Naive thymus-derived CD8-positive, alpha-beta T cell (primary cell): ENCODE measurements at places on chromosomes 7 and 10. TPM values are rescaled to one million over a fixed set of nuclear protein-coding genes. Genes with fewer than 3 reads are reported as not detected.

SFTPA1 gene
- total RNA-seq: not detected

UNCX gene
- total RNA-seq: not detected

SSMEM1 gene
- total RNA-seq: not detected

NEBL gene
- total RNA-seq: 0.26 TPM

MXI1 gene
- total RNA-seq: 36.9 TPM

SDHAF3 gene
- 20.2 TPM for total RNA-seq

NACAD gene
- total RNA-seq: 0.16 TPM

CREB3L2 gene
- total RNA-seq: 12.8 TPM

- DNase-seq: no peak
- no peak overlapping the region for H3K27ac ChIP-seq
- H3K4me1 ChIP-seq: no peaks in the 10 kb centered on the region
- no peak overlapping the region for H3K4me3 ChIP-seq
- H3K27me3 ChIP-seq: peaks cover 26% of the 10 kb centered on the region
- H3K36me3 ChIP-seq: no peaks in the 10 kb centered on the region
These were observed 10.6 kb downstream of the OR2F1 start for GRCh38 chr7:143965280-143965679.

- peak overlapping the region; percentile 97 for H3K27ac ChIP-seq
- H3K4me1 ChIP-seq: peaks cover 45% of the 10 kb centered on the region
- H3K4me3 ChIP-seq: peak overlapping the region; percentile 98
- H3K36me3 ChIP-seq: no peaks in the 10 kb centered on the region
These were observed 557 bp upstream of the TAX1BP1 start for GRCh38 chr7:27739301-27739908.

GRCh38 chr7:20539201-20539600, 76.3 kb upstream of the ABCB5 start:
- no peaks in the 10 kb centered on the region for H3K4me1 ChIP-seq
- H3K36me3 ChIP-seq: no peaks in the 10 kb centered on the region
- no peak for DNase-seq
- H3K27ac ChIP-seq: no peak overlapping the region

DNA sequence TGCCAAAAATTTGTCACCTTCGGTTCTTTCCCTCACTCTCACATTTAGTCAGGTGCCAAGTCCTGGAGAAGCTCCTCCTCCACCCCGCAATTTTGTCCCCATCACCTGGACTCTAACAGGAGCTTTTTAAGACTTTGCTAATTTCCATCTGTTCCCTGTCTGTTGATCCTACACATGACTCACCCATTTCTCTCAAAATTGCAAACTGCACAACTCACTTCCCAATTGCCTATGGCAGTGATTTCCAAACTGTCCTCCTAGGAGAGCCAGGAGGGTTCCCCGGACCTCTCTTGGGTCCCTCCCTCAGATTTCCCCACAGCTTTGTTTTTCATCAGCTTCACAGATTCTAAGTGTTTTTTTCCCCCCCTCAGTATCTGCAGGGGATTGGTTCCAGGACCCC, 120.3 kb downstream of the WNT2 start:
- no peak overlapping the region for H3K4me3 ChIP-seq
- no peak for DNase-seq
- no peak overlapping the region for H3K27ac ChIP-seq
- H3K27me3 ChIP-seq: no peaks in the 10 kb centered on the region
- no peaks in the 10 kb centered on the region for H3K36me3 ChIP-seq

- no peaks in the 10 kb centered on the region for H3K36me3 ChIP-seq
- no peaks in the 10 kb centered on the region for H3K27me3 ChIP-seq
- H3K4me3 ChIP-seq: no peak overlapping the region
- peak; percentile 4 for DNase-seq
- peaks cover 34% of the 10 kb centered on the region for H3K4me1 ChIP-seq
- H3K27ac ChIP-seq: peak overlapping the region; percentile 1
These were observed 68.7 kb downstream of the SGMS1 start for GRCh38 chr10:50554995-50555568.

DNA sequence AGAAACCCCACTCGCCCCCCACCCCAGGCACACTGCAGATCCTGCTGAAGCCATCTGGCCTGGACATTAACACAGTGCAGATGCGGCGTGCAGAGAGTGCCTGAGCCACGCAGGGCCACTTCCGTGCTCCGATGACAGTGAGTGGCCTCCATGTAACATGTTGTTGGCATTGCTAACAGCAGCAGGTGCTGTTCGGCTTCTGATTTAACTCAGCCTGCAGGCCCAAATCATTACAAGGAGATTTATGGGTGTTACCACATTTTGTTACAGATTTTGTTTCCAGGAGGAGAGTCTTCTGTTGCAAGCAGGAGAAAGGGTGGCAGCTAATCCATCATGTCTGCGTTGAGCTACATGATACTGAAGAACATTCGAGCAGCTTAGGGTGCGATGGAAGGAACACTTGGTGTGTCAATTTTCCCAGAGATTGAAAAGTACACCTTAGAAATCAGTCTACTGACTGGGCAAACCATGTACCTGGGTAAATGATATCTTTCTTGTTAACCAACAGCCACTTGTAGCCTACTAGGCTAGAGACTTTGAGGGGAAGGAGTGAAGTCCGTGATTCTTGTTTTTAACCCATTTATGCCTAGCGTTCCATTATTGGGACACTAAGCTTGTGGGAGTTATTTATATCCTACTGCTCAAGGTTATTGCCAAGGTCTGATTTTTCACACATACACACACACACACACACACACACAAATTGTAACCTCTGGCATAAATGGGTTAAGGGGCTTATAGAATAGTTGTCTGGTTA, 90.0 kb downstream of the JCAD start:
- no peaks in the 10 kb centered on the region for H3K27me3 ChIP-seq
- no peak for DNase-seq
- H3K4me1 ChIP-seq: peaks cover 2% of the 10 kb centered on the region
- H3K27ac ChIP-seq: no peak overlapping the region
- H3K4me3 ChIP-seq: no peak overlapping the region

DNA sequence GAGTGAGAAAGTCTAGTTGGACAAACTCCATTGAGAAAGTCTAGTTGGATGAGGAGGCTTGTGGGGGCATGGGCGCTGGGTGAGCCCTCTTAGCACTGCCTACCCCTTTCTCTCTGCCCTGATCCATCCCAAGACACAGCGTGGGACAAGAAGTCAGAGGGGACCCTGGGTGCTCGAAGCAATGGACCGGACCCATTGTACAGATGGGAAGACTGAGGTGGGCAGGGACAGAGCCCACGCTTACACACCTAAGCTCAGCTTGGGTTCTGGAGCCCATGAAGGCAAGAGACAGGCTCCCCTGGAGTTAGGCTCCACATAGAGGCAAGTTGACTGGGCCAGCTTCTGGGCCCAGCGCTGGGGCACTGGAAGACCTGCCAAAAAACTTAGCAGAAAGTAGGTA, 126.8 kb upstream of the TNRC18 start:
- no peak for DNase-seq
- peaks cover 4% of the 10 kb centered on the region for H3K4me1 ChIP-seq
- H3K4me3 ChIP-seq: no peak overlapping the region
- no peaks in the 10 kb centered on the region for H3K27me3 ChIP-seq
- H3K27ac ChIP-seq: no peak overlapping the region

DNA sequence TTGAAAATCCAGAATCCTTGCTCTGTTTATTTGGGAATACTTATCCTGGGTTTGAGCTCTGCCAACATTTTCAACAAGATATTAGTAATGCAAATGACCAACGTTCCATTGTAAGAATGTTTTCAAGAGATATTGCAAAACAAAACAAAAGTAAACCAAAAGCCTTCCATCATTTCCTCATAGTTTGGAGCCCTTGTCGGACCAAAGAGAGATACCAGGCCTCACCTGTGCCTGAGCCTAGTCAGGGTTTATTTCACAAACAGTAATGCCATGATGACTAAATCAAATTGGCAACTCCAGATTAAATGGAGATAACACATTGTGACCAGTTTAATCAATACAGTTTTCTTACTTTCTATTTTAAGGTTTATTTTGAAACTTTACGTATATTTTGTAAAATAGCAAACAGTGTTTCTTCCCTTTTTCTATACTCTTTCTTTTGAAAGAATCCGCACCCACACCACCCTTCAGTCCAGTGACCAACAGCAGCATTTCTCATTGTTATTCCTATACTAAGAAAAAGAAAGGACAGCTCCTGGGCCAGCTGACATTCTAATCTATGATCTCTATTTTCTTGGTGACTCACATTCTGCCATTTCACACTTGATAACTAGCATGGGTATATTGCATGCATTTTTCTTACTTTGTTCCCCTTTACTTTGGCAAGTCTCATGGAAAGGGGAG, 168.5 kb upstream of the MEOX2 start:
- no peaks in the 10 kb centered on the region for H3K36me3 ChIP-seq
- no peak for DNase-seq
- no peaks in the 10 kb centered on the region for H3K27me3 ChIP-seq
- H3K27ac ChIP-seq: no peak overlapping the region
